Stimulated activated naive CD4-positive, alpha-beta T cell treated with Interleukin-2 at 50 U/mL for 16 hours (primary cell): ENCODE measurements at places on chromosomes 1 and 21.

- DNase-seq: no peak
Observed at GRCh38 chr1:171296897-171297296, 17.1 kb upstream of the FMO4 start.

- no peak for DNase-seq
Observed at GRCh38 chr1:41416081-41416480, 54.8 kb downstream of the FOXO6 start.

DNA sequence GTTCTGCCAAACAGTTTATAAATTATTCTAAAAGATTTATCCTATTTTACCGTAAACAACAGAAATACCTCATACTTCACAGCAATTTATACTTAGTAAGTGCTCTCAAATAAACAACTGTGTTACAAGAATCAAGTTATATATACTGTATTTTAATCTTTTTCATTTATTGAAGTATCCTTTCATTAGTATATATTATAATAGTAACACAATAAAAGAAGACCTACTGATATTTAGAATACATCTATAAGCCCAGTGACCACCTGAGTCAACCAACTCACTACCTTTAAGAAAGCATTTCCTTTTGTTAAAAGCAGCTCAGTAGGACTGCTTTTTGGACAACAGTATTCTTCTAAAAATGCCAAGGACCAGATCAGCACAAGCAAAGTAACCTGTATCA lies 5.9 kb downstream of the TMCO1 start:
- no peak for DNase-seq

DNA sequence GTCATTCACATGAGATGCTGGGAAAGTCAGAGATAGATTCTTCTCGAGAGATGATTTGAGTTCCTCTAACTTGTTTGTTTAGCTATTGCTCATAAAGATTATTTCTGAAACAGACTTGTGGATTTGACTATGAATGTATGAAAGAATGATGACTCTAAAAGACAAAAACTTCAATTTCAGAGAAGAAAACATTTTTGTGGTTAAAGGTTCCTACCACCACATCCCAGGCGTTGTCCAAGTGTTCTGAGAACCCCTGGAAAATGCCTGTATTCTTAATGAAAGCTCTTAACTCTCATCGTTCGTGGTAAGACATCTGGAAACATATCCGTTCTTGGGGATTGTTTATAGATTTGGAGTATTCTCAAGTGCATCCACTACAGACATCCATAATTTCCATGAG lies 228.7 kb downstream of the BARHL2 start:
- DNase-seq: no peak

GRCh38 chr1:11407301-11407994 lies 71.5 kb upstream of the DISP3 start:
- no peak for DNase-seq

DNA sequence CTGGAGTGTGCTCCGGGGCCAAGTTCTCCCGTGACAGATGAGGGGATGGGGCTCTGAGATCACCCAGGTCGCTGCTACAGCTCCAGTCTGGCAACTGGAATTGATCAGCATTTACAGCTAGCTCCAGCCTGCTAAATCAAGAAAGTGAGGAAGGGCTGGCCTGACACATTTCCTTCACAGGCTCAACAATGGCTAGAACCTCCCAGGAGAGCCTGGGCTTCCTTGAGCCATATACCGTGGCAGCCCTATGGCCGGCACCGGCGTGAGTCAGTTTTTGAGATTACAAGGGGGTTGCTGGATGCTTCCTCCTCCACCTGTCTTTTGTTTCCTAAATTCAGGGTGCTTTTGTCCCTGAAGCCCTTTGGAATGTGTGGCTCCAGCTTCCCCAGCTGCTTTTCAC lies 104.2 kb downstream of the ETS2 start:
- DNase-seq: no peak

DNA sequence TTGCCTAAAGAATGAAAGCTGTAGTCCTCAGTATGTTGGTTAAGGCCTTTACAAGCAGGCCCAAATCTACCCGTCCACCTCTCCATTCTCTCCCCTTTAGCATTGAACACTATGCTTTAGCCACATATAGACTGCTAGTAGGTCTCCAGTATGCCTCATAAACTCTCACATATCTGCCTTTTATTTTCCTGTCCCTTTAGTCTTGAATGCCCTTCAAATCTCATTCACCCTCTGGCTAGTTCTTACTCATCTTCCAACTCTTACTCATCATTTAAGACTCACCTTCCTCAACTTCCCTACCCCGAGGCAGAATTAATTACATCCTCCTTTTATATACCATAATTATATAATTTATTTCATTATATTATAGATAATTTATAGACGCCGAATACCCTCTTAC lies 78.7 kb upstream of the TSPAN2 start:
- DNase-seq: no peak

GRCh38 chr1:229229137-229229720 lies 41.7 kb upstream of the RAB4A start:
- DNase-seq: no peak
